WTC11 (cell line): ENCODE measurements at places on chromosomes 12 and 14.

GRCh38 chr14:65290830-65291229 lies 121.7 kb upstream of the FUT8 start:
- DNase-seq: no peak

- DNase-seq: no peak
These were observed 231.2 kb upstream of the PLEKHG7 start for GRCh38 chr12:92471551-92471950.

DNA sequence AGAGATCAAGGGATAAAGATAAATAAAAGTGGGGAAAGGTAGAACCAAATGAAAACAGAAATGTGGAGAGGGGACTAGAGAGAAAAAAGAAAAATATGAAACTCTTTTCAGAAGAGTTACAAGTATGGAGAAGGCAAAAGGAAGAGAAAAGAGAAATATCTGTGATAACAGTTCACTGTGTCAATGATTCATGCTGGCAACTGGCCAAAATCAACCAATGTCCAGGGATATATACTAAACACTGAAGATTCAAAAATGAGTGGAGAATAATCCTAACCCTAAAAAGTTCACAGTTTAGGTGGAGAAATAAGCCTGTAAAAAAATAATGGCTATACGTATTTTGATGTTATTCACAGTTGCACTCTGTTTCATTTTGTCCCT lies 372.3 kb upstream of the KITLG start:
- DNase-seq: no peak

- DNase-seq: no peak
These were observed 6.6 kb downstream of the PDE6H start for GRCh38 chr12:14979468-14979867.

- DNase-seq: no peak
These were observed 28.8 kb downstream of the PROX2 start for GRCh38 chr14:74846968-74847665.

DNA sequence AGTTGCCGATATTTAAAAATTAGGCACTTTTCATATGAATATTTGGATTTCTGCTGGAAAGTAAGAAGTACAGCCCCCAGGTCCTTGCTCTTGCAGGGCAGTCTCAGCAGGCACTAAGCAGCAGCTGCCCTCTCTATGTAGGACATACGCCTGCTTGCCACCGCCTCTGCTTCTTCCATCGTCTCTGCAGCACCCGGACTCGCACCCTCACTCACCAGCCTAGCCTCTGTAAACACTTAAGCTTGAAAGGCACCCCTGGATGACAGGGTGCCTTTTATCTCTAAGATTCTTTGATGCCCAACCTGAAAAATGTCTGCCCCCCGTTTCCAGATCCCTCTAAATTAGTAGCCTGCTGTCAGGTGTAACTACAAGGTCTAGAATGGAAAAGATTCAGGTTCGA lies 19.0 kb downstream of the OTUB2 start:
- no peak for DNase-seq
